ENCODE measurements at places on chromosomes 6 and 20.

GRCh38 chr20:21272279-21272678 is 30.9 kb upstream of the XRN2 start:
- peak; percentile 16 for DNase-seq

DNA sequence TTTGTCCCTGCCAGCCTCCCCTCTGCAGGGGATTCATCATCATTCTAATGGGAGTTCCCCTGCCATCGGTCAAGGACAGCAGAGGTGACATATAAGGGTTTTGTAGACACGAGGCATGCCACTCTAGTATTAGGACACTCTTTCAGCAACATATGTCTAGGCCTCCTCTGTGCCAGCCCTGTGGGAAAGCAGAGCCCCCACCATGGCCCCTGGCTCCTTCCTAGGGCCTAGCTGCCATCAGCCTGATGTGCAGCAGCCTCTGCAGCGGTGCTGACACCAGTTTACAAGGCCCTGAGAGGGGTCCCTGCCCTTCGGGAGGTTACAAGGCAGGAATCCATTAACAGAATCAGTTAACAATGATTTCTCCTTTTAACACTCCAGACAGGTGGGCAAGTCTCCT is 32.5 kb downstream of the TMEM242 start:
- no peak for DNase-seq

- no peak for DNase-seq
Measured at GRCh38 chr6:105675715-105676397, 273.0 kb upstream of the PREP start.

DNA sequence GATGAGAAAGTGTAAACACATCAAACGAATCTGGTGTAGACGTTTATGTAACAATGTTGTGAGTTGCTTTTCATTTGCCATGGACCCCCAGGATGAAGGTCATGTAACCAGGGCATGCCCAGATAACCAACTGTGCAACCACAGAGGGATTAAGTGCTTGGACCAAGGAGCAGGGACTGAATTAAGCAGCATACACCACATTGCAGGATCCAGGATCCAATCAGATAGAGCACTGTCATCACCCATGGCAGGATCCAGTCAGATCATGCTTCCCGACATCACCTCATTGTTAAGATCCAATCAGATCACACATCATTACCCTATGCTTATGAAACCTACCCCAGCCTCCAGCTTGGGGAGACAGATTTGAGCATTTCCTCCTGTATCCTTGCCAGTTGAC is 74.3 kb upstream of the RCAN2 start:
- no peak for DNase-seq

- no peak for DNase-seq
Measured at GRCh38 chr20:21344206-21344900, 41.2 kb downstream of the XRN2 start.

DNA sequence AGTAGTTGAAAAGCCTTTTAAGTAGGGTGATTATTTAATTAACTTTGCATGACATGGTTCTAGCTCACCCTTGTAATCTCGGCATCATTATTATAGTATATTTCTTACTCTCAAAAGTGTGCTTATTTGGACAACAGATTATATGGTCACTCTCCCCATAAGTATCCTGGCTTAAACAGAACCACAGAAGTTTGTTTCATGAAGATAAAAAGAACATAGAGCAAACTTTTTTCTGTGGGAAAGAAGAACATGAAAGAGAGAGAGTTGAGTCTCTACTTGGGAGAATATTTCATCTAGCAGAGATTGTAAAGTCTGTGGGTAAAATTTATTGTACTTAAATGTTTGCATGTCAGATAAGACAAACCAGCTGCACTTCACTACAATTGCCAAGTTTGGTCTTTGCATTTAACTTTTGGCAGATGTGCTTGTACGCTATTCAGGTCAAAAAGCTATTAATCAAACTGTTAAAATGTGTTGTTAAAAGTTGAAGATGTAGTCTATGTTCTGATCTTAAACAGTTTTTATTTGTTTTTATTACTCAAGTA is 33.4 kb upstream of the PRIM2 start:
- no peak for DNase-seq

DNA sequence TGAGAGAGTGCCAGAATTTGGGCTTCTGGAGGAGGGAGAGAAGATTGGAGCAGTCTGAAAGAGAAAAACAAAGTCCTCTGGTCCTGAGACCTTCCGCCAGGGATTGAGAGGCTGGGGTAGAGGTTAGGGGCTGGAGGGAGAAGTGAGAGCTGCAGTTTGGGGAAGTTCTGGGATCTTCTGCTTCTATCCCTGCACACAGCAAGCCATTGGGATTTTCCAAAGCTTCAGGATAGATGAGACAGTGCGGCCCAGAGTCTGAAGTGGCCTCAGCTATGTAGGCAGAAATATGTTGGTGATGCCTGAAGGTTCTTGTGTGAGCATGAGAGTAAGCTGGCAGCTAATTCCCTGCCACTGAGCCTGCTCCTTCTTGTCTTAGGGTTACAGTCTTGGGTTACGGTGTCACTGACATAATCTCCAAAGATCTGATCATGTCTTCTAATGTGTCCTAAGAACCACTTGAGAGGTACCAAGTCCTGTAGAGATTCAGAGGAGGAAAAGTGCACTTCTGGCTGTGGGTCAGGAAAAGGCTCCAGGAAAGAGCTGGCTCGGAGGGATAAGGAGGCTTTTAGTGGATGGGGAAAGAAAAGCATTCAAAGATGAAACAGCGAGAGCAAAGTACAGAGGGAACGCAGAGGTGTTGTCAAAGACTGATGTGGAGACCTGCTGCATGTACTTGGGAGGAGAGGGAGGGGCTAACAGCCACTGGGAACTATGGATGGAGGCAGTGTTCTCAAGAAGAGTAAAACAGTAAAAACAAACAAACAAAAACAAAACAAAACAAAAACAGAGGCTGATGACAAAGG is 131.1 kb upstream of the MYLIP start:
- DNase-seq: no peak

- no peak for DNase-seq
Measured at GRCh38 chr6:28922004-28922820, 1.6 kb downstream of the TRIM27 start.

DNA sequence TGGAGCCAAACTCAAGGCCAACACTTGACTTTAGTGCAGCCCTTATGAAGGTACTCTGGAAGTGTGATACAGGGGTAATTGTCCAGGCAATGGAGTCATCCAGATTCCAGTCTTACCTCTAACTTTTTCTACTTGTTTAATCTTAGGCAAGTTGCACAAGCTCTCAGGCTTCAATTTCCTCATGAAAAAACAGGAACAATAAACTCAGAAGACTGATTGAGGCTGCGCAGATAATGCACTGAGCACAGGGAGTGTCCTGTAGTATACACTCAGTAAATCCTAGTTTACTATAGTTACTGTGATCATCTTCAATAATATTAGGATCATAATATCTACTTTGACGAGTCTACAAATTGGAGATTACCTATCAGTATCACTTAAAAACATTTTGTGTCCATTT is 127.5 kb upstream of the SMLR1 start:
- no peak for DNase-seq
